ENCODE measurements at places on chromosomes 13 and 19. TPM values are rescaled to one million over a fixed set of nuclear protein-coding genes. Genes with fewer than 3 reads are reported as not detected.

DNA sequence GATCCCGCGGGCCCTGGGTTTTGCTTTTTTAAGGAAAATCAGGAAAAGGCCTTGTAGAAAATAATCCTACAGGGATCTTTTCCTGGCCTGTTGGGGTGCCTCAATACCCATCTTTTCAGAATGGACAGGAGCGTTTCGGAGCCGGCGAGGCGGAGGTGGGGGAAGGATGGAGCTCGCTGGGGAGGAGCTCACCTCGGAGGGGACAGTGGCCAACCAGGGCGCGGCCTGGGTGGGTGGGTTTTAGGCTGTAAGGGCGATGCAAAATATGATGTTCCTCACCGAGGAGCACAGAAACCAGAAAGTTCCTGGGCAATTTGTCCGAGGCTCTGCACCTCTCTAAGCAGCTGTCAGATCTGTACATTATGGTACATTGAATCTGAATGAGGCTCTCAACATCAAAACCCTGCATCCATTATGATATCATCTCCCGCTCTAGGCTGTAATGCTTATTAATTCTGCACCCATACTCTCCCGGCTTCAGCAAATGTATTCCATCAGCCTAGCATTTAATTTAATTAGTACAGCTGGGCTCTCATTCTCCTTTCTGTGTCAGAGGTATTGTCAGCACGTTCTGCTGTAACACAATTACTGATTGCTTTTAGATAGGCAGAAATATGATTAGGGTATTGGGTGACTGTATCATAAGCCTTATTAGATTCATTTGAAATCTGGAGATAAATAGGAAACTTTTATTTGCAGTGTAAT, 90.3 kb upstream of the SOX1 start:
- DNase-seq, result no peak

DNA sequence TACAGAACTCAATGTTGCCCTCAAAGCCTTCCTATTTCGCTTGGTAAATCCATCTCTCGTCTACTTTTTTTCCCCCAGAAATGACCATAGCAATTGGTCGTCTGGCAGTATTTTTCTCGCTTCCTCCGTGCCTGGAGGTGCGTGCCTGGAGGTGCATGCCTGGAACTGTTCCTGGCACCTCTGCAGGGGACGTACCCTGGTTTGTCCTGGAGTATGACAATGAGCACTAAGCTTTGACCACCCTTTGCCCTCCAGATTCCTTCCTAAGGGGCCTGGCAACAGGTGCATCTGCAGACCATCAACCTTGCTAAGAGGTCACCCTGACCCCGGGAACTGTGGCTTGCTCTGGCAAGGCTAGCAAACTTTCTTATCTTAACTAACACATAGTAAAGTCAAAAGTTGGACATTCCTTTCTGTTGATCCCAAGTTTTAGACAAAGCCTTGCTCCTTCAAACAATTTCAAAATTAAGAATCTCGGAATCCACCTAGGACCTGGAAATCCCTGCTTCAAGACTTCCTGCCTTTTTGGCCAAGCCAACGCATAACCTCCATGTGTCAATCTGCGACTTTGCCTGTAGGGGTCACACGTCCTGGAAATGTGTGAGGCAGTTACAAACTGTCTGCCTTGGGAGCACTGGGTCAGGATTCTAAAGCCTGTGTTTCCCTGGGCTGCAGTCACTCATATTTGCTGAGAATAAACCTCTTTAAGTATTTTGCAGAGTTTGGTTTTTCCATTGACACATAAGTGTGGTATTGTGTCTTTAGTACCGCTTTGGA, 28.8 kb upstream of the TUBGCP3 start:
- DNase-seq, result no peak

PNMA8C gene
- polyA plus RNA-seq, result not detected

DNA sequence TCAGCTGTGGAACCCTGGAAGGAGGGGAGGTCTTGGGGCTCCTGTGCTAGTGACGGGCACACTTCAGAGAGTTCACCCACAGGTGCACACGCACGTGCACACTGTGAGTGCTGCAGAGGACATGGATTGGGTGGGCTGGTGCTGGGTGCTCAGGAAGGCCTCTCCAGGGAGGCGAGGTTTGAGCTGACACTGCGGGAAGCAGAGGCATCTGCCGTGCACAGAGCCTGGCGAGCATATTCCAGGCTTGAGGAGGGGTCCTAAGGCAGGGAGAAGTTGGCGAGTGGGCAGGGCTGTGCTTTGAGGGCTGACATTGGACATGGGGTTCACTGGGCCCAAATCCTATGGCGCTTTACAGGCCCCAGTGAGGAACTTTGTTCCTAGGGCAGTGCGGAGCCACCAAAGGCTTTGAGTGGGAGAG, 25.6 kb downstream of the CCDC8 start:
- no peak for DNase-seq

GRCh38 chr19:41327576-41328156, 17.7 kb downstream of the CCDC97 start:
- peak; percentile 88 for DNase-seq

- no peak for DNase-seq
Observed at GRCh38 chr19:33621811-33622504, at the start of gene CHST8. TSS of gene CHST8 (plus strand) at chr19:33621953. CDS start at chr19:33689262, 67,309 bp downstream.

DNA sequence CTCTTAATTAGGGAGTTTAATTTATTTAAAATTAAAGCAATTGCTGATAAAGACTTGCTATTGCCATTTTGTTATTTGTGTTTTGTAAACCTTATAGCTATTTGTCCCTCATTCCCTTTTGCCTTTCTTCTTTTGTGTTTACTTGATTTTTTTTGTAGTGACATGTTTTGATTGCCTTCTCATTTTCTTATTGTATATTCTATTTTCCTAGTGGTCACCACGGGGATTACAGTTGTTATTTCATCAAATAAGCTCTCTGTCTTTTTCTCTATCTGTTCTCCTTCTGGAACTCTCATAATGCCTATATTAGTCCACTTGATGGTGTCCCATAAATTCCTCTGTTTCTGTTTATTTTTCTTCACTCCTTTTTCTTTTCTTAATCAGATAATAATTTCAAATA, 64.4 kb upstream of the FRY start:
- no peak for DNase-seq

CALR3 gene
- not detected for polyA plus RNA-seq

DNA sequence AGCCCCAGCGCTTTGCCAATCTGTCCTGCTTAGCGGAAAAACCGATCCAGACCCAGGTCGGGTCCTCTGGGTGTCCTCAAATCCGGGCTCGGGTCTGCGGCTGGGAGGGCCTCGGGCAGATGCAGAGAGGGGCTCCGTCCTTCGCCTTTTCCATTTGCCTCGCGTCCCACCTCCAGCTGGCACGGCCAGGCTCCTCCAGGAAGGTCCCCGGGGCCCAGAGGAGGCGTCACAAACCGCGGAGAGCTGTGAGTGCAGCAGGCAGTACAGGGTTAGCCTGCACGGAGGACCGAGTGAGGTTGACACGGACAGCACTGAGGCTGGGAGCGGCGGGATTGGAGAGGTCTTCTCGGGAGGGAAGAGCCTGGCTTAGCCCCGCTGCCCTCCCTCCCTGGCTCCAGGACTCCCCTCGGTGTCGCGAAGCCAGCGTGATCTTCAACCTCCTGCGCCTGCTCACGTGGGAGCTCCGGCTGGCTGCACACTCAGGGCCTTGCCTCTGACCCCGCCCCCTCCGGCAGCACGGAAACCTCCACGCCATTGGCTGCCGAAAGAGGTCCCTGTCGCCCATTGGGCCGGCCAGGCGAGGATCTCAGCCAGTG, 2.8 kb upstream of the IFNL2 start:
- DNase-seq, result no peak

ZNF506 gene
- 38.0 TPM for polyA plus RNA-seq

ZNF208 gene
- polyA plus RNA-seq, result 5.0 TPM

DNA sequence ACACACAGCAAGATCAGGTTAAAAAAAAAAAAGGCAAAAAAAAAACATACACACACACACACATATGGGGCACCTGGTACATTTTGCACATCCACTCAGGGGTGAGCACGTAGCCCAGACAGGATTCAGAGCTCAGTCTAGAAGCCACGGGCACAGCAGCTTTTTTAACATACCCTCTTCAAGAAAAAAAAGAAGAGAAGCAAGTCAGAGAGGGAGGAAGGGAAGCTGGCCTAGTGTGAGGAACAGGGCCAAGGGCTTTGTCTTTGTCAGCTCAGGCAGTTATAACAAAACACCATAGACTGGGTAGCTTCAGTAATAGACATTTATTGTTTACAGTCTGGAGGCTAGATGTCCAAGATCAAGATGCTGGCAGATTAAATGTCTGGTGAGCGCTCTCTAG, 2.3 kb upstream of the TPM4 start:
- no peak for DNase-seq

DNA sequence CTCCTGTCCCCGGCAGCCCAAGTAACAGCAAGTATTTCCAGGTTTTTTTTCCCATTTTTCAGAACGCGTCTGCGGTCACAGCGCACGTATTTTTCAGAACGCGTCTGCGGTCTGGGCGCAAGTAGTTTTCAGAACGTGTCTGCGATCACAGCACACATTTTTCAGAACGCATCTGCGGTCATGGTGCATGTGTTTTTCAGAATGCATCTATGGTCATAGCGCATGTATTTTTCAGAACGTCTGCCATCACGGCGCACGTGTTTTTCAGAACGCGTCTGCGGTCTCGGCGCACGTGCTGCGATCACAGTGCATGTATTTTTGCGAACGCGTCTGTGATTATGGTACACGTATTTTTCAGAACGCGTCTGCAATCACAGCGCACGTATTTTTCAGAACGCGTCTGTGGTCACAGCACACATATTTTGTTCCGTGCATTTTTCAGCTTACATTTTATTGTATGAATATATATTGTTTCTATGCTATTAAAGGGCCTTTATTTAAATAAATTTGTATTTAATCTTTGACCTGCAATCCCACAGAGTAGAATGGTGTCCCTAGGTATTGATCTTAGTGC, 19.7 kb downstream of the ATP4B start:
- no peak for DNase-seq

GRCh38 chr13:37526710-37527473, 71.7 kb downstream of the POSTN start:
- DNase-seq, result no peak

- DNase-seq, result no peak
Observed at GRCh38 chr13:66489586-66489985, 740.5 kb downstream of the PCDH9 start.

GRCh38 chr13:44662515-44662914, 86.4 kb upstream of the TSC22D1 start:
- DNase-seq, result no peak

DNA sequence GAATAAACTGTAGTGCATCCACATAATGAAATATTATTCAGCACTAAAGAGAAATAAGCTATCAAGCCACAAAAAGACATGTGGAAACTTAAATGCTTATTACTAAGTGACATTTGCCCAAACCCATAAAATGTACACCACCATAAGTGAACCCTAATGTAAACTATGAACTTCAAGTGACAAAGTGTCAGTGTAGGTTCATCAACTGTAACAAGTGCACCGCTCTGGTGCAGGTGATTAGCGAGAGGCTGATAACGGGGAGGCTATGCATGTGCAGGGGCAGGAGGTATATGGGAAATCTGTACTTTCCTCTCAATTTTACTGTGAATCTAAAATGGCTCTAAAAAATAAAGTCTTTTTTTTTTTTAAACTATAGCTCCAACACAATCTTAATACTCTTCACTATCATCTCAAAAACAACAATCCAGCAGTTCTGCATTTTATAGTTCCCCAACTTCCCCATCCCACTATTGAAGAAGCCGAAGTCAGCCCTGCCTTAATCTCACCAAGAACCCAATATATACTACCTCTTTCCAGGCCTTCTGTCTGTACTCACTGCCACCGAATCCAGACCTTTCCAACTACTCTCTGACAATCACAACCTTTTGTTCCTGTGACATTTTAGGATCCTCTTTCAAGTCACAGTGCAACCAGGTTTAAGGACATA, 22.6 kb downstream of the ELF1 start:
- DNase-seq, result no peak

ACER1 gene
- polyA plus RNA-seq, result not detected

GRCh38 chr19:5372572-5373200, 32.1 kb upstream of the PTPRS start:
- no peak for DNase-seq

- DNase-seq, result no peak
Observed at GRCh38 chr19:42281146-42281826, 12.2 kb downstream of the CIC start.

MTMR6 gene
- 7.1 TPM for polyA plus RNA-seq

DNA sequence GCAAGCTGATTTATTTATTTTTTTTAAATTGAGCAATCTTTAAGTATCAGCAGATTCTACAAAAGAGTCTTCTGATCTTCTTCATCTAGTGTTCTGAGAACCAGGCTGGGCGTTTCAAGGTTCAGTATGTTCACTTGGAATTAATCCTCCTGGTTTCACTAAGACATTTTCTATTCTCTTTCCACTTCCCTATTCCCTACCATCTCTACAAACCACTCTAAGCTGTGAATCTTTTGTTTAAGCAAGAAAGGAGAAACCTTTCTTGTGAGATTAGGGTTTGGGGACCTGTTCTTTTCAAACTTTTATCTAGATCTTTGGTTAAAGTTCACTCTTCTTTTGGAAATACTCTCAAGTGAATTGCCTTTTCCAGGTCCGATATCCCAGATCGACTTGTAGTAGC, 59.3 kb downstream of the URI1 start:
- no peak for DNase-seq

DNA sequence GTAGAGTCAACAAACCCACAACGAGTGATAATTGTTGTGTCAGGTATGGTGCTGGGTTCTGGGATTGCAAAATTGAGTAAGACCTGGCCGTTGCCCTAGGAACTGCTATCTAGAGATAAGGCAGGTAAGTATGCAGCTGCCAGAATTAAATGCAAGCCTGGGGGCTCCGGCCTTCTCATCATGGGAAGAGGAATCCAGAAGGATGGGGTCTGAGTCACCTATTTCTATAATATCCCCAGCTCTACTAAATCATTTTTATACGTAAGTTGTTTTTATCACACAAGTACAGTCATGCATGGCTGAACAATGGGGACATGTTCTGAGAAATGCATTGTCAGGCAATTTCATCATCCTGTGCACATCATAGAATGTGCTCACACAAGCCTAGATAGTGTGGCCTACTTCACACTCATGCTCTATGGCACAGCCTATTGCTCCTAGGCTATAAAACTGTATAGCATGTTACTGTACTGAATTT, 203.0 kb downstream of the KLF5 start:
- no peak for DNase-seq

DNA sequence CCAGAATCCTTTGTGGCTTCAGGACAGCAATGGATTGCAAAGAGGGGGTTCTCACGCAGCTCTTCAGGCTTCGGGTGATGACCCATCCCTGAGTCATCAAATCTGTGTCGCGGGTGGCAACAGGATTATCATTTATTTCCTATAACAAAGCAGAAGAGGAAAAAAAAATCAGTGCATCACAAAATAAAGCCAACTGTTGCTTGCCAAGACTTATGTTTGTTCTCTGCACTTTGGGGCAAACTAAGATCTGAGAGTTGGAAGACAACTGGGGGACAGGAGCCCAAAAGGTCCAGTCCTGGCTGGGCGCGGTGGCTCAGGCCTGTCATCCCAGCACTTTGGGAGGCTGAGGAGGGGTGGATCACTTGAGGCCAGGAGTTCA, 6.4 kb downstream of the GNA15 start:
- no peak for DNase-seq

DNA sequence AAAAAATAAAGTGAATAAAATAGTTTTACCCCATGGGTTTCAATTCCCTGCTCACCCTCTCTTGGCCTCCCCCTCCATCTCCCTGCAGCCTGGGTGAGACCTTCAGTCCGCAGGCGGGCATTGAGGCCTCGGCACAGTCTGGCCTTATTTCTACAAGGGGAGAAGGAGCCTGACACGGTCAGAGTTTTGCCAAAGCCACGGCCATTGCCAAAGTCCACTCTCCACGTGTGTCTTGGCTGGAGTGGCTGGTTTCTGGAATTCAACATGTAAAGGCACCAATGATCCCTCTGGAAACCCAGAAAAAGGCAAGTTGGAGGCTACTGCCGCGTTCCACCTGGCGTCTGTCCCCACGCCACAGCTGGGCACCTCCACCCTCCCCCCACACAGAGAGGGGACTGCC, 43.4 kb upstream of the SPACA7 start:
- DNase-seq, result no peak

CAPNS1 gene
- polyA plus RNA-seq, result 113 TPM
